MV-4-11 (cell line): ENCODE measurements at places on chromosomes 12 and 14.
A peak's percentile ranks its signal among the peaks of the same experiment; 100 is the strongest.

DNA sequence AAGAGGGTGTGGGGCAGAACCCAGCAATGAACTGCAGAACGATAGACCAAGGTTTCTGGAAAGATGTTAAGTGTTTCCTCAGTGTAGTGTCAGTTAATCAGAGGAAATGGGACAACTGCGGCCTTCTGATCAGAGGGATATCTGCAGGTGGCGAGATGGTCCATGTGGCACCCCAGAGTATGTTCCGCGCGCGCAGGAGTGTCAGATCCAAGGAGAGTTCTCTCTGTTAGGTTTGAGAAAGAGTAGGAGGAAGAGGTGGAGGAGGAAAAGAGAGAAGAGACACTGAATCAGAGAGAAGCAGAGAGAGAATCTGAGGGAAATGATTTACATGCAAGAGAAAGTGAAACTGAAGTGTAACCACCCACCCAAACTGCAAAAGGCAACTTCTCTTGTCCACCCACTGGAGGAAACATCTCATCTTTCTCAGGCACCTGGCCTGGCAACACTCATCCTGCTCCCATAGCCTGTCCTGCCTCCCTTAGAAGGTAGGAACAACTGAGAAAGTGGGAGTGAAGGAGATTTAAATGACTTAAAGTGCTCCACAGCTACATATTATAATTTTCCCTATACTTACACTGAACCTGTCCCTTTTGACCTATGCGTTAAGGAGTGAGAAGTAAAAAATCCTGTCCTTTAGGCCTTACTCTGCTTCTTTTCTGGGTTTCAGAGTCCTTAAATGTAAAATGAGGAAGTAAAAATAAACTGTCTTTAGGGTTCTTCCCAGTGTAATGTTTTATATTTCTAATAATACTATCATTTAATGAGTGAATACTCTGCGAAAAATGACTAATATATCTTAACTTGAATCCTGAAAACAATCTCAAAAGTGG lies 6.8 kb upstream of the TESPA1 start:
- DNase-seq, result peak; percentile 34

DNA sequence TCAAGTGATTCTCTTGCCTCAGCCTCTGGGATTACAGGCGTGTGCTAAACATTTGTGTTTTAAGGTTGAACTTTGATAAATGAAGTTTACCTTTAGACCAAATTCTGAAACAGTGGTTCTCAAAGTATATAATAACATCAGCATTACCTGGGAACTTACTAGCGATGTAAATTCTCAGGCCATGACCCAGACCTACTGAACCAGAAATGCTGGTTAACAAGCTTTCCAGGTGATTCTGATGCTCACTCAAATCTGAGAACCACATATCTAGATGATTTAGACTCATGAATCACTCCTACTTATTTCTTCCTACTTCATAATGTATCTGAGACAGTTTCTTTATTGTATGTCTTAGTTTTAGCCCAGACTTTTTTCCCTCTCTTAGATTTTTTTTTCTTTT lies 43.6 kb downstream of the RAD51B start:
- DNase-seq, result no peak

DNA sequence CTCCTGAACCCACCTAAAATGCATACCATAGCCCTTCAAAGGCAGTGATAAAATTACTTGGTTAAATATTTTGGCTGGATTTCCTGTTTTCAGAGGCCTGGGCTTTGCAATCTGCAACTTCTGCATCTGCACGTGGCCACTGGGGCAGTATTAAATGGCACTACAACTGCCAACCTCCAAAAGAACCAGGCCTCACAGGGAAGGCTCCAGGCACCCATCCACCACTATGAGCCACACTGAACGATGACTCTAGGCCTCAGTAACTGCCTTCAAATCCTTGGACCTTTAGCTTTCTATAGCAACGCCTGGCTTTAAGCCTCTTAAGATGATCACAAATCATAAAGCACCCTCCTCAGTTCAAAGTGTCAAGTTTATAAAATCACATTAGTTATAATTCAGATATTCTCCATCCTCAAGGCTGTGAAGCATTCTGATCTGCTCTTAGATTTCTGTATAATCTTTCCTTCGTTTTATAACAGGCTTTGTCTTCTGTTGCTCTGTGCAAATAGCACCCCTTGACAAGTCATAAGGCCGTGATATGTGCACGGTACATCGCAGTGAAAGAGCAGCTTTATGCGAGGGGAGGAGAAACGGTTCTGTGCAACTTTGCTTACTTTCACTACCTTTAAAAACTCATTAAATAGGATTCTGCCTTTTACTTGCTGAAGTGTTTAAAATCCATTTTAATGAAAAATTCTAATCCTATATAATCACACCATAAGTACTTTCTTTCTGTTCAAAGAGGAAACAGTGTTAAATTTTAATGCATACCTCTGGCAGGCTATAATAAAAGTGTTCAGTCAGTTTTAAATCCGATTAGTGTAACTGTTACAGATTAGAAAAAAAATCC lies 196.4 kb upstream of the G2E3 start:
- DNase-seq, result no peak

DNA sequence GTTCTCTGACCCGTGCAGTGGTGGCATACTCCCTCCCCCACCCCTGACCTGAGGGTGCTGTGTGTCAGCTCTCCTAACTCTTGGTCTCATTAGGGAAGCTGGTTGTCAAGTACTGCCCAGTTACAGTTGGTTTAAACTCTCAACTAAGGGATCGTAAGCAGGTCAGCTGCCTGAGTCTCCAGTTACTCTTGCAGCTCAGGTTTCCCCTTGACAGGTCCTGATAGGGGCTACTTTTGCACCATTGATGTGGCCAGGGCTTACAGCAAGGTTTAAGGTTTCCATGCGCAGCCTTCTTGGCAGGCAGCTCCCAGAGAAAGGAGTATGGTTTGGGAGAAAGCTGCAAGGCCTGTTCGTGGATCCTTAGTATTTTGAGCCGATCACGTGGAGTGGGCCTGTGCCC lies 74.5 kb downstream of the ETV6 start:
- no peak for DNase-seq

DNA sequence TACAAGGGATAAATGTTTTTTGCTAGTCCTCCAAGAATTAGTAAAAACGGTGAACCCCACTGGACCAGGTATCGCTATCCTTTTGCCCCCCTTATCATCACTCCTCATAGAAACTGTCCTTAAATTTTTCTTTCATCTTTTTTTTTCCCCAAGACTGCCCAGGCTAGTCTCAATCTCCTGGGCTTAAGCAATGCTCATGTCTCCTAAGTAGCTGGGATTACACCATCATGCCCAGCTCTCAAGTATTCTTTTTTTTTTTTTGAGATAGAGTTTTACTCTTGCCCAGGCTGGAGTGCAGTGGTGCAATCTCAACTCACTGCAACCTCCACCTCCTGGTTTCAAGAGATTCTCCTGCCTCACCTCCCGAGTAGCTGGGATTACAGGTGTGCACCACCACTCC lies 9.7 kb downstream of the IRF2BPL start:
- DNase-seq, result peak; percentile 28

GRCh38 chr12:6312529-6313325 lies 2.2 kb downstream of the PLEKHG6 start:
- DNase-seq, result no peak

DNA sequence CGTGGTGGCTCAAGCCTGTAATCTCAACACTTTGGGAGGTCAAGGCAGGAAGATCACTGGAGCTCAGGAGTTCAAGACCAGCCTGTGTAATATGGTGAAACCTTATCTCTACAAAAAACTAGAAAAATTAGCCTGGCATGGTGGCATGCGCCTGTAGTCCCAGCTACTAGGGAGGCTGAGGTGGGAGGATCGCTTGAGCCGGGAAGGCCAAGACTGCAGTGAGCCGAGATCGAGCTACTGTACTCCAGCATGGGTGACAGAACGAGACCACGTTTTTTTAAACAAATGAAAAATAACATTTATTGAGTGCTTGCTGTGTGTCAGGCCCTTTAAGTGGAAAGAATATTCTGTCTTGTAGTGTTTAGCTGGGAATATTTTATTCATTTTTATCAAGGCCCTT lies 26.6 kb upstream of the CLMN start:
- no peak for DNase-seq
